Activated CD4-positive, alpha-beta T cell treated with anti-CD3 and anti-CD28 coated beads for 4 hours (primary cell): ENCODE measurements at places on chromosomes 16 and 17.
A peak's percentile ranks its signal among the peaks of the same experiment; 100 is the strongest.

- no peak for DNase-seq
Measured at GRCh38 chr16:19997734-19998133, 76.0 kb downstream of the GPR139 start.

- no peak for DNase-seq
Measured at GRCh38 chr17:40266882-40267281, 20.8 kb upstream of the CDC6 start.

GRCh38 chr16:82582975-82583374 lies 43.8 kb upstream of the CDH13 start:
- no peak for DNase-seq

GRCh38 chr17:79371984-79372383 lies 238.9 kb downstream of the RBFOX3 start:
- no peak for DNase-seq

DNA sequence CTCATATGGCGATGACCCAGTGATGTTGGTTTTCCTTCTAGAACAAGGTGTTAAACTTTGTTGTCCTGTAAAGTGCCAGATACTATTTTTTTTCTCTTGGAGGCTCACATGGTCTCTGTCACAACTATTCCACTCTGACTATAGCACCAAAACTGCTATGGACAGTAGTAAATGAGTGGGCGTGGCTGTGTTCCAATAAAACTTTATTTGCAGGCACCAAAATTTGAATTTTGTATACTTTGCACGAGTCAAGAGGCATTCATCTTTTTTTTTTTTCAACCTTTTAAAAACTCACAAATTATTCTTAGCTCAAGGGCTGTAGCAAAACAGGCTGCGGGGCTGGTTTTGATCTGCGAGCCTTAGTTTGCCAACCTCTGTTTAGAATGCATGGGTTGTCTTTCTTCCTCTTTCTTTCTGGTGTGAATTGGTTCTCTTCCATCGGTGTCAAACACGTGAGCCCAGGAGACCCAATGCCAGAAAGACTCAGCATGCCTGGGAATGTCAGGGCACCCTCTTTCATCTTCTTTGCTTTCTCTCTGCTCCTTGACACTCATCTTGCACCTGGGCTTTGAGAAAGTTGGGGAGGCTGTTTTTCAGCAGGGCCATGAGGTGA lies 2.1 kb downstream of the SYT17 start:
- no peak for DNase-seq

DNA sequence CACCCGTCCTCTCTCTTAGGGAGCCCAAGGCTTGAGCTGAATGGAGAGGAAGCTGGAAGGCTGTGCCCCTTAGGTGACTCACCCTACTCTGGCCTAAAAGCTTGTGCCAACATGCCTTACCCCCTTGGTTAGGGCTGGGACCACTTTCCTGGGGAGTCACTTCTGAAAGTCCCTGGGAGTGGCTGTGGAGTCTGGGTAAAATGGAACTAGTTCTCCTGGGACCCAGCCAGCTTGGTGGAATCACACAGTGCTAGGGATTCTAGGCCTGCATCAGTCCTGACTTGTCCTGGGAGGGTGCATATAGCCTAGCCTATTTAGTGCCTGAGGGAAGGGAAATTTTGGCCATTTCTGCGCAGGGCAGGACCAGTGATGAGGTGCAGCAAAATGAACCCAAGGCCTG lies 10.5 kb downstream of the MMP28 start:
- DNase-seq = no peak

DNA sequence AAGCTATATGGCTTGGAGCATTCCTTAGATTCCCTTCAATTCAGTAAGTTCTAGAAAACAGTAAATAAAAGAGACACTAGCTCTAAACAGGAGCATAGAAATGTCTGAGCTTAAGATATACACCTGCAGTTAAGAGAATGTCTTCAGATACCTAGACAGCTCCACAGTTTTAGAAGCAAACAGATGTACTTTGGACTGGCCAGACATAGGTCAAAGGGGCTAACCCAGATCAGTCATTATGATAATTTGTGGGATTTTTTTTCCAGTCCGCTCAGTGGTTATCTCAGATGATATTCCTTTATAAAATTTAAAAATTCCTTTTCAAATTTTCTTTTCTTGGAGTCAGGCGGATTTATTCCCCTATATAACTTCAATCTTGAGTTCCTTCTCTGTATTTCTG lies 65.8 kb upstream of the RASL10B start:
- DNase-seq = no peak

DNA sequence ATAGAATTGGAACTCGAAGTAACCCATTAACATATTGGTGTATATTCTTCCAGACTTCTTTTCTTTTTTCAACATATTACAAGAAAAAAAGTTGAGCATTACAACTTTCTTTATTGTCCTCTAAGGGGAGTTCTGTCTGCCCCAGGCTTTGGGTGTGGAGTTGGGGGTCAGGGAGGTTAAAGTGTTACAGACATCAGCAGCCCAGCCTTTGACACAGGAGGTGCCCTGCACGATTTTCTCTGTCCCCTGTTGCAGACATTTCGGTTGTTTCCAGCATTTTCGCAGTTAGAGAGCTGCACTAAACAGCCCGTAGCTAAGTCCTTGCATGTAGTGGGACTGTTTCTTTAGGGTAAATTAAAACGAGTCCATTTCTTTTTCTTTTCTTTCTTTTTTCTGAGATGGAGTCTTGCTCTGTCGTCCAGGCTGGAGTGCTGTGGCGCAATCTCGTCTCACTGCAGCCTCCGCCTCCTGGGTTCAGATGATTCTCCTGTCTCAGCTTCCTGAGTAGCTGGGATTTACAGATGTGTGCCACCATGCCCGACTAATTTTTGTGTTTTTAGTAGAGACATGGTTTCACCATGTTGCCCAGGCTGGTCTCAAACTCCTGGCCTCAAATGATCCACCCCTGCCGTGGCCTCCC lies 13.4 kb upstream of the ADCY7 start:
- no peak for DNase-seq

DNA sequence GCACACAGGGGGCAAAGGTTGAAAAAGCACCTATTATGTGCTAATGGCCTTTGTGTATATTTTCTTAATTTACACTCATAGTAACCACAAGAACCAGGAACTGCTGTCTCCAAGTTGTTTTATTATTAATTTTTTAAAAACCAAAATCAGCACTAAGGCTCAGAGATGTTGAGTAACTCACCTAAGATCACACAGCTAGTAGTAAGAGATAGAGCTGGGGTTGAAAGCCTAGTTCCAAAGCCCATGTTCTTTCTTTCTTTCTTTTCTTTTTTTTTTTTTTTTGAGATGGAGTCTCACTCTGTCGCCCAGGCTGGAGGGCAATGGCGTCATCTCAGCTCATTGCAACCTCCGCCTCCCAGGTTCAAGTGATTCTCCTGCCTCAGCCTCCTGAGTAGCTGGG lies 75.3 kb downstream of the SDK2 start:
- DNase-seq = no peak

- peak; percentile 57 for DNase-seq
Measured at GRCh38 chr17:65027305-65027704, 29.2 kb downstream of the GNA13 start.

DNA sequence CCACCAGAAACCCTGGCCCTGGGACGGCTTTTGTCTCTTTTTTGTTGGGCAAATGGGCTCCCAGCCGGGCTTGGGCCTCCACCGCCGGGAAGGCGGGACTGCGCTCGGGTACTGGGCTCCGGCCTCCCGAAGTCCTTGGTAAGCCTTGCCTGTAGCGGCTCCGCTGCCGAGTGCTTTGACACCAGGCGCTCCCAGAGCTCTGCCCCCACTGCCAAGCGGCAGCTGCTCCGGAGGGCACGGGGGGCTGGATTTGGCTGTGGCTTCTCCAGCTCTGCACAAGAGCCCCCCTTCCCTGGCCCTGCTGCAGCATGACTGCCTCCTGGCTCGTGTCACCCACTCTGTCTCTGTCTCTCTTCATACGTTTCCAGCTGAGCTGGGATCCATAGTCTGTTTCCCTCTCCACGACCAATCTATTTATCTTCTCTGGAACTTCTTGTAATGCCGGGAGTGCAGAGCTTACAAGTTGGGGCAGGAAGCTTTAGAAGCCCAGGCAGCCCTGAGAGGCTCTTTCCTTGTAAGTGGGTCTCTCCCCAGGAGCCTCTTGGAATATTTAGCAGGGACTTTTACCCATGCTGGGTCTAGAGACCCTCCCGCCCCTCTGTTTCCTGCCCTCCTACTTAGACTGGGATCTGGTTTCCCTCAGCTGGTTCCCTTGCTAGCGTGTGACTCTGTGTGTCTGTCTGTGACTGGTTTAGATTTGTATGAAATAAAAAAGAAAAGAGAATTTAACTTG lies 246.9 kb upstream of the GSE1 start:
- DNase-seq = no peak

- DNase-seq = no peak
Measured at GRCh38 chr16:11056090-11056992, 112.0 kb downstream of the CLEC16A start.

DNA sequence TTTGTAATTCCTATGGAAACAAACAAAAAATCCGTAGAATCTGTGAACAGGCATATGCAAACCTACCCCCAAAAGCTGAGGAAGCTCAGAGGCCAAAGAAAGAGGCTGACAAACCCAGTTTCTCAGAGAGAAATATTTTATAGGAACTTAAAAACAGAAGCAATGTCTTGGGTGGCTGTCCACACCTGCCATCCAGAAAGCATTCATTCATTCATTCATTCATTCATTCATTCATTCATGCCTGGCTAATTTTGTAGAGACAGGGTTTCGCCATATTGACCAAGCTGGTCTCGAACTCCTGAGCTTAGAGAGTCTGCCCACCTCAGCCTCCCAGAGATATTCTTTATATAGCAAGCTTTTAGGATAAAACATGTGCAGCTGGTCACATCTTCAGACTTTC lies 154.3 kb downstream of the MRTFB start:
- DNase-seq = no peak

GRCh38 chr16:27448532-27449433 lies 46.8 kb downstream of the IL21R start:
- DNase-seq = no peak

- DNase-seq = no peak
Measured at GRCh38 chr16:83355570-83356218, 452.1 kb upstream of the HSBP1 start.

- no peak for DNase-seq
Measured at GRCh38 chr16:49838441-49839016, 17.4 kb downstream of the ZNF423 start.

DNA sequence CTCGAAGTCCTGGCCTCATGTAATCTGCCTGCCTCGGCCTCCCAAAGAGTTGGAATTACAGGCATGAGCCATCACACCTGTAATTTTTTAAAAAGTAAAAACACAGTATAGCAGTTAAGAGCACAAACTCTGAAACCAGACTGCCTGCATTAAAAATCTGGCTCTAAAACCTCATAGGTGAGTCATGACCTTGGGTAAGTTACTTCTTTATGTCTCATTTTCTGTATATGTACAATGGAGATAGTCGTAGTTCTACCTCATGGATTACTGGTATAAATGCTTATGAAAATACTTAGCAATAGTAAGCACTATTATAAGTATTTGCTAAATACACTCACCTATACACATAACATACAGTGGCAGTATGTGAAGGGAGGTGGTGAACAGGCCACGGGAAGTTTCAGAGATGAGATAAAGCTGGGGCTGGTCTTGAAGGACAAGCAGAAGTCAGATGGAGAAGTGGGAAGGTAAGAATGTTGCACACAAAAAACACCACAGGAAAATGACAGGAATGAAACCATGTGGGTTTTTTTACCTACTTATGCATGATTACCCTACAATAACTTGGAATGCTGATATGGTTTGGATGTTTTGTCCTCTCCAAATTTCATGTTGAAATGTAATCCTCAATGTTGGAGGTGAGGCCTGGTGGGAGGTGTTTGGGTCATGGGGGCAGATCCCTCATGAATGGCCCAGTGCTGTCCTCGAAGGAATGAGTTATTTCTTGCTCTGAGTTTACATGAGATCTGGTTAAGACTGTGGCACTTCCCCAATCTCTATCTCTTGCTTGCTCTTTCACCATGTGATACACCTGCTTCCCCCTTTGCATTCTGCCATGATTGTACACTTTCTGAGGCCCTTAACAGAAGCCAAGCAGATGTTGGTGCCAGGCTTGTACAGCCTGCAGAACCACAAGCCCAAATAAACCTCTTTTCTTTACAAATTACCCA lies 33.9 kb downstream of the ZNF652 start:
- DNase-seq = no peak

DNA sequence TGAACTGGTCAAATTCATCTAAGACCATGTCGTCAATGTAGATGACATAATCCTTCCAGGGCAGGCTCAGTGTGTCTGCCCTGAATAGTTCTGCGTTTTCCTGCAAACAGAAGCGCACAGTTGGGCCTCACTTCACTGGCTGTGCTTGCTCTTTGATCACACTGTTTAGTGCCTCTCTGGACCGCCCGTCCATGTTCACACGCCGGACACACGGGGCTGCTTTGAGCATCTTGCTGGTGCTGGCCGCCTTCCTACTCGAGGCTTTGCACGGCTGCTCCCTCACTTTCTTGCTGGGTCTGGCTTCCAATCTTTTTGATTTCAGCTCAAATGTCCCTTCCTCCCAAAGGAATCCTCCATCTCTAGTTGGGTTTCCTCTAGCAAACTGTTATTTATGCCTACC lies 37.4 kb downstream of the DNAH17 start:
- DNase-seq = no peak

- no peak for DNase-seq
Measured at GRCh38 chr17:40135817-40136216, 4.5 kb upstream of the CASC3 start.
